ENCODE measurements at places on chromosomes 5 and 9.

- DNase-seq = peak; percentile 47
Measured at GRCh38 chr5:88673253-88674105, 209.5 kb downstream of the MEF2C start.

- no peak for DNase-seq
Measured at GRCh38 chr9:21684231-21684630, 118.2 kb upstream of the MTAP start.

DNA sequence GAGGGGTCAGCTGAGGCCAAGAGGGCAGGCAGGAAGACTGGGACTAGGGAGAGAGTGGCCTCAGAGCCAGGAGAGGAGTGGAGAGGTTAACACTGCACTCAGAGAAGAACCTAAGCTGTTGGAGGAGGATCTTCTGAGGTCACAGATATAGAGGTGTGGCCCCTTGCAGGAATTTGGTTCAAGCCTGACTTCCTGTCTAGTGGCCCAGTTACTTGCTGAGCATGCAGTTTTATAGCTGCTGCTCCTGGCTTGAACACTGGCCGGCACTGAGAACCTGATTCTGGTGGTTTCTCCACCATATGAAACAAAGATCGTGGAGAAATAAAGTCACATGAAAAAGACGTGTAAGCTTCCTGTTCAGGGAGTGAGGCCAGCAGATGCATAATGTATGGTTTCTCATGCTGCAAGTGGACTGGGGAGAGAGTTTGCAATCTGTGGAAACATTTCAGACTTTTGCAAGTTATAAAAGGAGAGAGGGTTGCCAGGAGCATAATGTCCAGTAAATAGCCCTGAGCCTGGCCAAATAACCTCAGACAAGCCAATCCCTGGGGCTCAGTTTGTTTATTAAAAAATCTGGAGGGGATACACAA lies 82.6 kb downstream of the GALNT10 start:
- DNase-seq = no peak

DNA sequence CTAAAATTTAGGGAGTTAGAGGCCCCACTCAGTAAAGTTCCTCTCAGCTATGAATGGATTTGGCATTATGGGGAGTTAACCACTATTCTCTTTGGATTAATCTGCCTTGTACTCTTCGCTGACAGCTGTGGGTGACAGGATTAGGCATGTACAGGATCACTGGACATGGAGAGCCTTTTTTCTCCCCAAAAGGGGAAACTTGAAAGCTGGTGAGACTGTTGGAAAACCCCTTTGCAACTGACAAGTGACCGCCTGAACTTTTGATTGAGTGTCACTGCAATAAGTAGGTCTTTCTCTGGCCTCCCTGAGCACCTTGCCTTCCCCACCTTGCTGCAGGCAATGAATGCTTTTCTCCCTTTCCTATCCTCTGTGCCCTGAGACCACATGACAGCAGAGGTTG lies 68.3 kb downstream of the ERP44 start:
- DNase-seq = no peak

DNA sequence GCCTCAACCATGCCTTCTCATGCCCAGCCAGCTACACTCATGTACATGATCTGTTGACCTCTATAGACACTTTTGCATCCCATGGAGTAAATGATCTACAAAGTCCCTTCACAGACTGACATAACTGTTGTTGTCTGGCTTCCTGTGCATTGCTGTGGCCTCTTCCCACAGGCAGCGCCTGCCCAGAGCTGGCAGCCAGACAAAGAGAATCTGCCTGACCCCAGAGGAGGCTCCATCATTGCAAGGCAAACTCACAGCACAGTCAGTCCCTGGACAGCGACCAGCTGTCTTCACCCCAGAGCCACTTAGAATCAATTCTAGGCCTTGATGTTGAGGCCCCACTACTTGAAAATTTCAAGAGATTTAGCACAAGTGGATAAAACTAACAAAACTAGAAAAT lies 65.5 kb downstream of the INSYN2B start:
- DNase-seq = no peak

GRCh38 chr5:371811-372555 lies 50.5 kb downstream of the AHRR start:
- no peak for DNase-seq

GRCh38 chr9:72932619-72933018 lies 20.2 kb downstream of the ALDH1A1 start:
- DNase-seq = no peak

DNA sequence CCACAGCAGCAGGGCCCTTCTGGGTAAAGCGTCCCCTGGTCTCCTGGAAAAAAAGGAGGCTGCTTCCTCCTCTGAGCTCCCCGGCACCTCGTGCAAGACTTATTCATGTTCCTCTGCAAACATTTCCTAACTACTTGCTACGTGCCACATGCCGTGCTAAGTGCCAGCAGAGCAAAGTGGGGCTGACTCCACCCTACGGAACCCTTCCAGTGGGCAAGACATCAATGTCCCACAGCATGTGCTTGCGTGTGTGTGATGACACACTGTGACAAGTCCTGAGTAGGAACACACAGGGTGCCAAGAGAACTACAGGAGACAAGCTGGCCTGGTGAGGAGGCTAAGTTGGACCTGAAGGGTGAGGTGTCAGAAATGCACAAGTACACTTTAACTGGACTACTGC lies 57.4 kb downstream of the SEMA4D start:
- no peak for DNase-seq

DNA sequence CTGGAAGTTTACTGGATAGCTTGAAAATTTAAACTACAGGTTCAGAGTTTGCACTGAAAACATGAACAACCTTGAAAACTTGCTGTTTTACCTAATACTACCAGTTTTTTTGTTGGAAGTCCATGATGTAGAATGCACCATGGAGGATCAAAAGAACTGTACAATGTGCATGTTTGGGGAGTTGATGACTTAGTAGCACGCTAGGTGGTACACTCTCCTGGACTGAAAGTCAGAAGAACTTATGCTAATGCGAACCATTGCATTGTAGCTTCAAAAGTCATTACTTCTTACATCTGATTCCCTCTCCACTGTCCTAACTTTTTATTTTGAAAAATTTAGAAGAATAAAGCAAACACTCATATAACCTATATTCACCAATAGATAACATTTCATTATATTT lies 211.0 kb downstream of the OSTF1 start:
- no peak for DNase-seq

- no peak for DNase-seq
Measured at GRCh38 chr9:132268725-132269352, 85.9 kb downstream of the SETX start.

DNA sequence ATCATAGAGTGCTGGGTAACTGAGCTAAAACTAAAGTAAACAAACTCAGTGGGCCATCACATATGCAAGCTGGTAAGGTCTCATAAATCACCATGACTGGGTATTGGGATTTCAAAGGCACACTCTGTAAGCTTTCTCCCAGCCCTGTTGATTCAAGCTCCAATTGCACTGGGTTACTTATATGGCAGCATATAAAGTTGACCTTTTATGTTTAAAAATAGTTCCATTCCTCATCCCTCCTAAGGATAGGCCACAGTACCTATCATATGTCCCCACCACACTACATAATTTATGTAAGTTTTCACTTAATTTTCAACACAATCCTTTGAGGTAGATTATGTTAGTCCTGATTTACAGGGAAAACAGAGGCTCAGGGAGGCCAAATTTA lies 438.4 kb downstream of the RAB3C start:
- no peak for DNase-seq

DNA sequence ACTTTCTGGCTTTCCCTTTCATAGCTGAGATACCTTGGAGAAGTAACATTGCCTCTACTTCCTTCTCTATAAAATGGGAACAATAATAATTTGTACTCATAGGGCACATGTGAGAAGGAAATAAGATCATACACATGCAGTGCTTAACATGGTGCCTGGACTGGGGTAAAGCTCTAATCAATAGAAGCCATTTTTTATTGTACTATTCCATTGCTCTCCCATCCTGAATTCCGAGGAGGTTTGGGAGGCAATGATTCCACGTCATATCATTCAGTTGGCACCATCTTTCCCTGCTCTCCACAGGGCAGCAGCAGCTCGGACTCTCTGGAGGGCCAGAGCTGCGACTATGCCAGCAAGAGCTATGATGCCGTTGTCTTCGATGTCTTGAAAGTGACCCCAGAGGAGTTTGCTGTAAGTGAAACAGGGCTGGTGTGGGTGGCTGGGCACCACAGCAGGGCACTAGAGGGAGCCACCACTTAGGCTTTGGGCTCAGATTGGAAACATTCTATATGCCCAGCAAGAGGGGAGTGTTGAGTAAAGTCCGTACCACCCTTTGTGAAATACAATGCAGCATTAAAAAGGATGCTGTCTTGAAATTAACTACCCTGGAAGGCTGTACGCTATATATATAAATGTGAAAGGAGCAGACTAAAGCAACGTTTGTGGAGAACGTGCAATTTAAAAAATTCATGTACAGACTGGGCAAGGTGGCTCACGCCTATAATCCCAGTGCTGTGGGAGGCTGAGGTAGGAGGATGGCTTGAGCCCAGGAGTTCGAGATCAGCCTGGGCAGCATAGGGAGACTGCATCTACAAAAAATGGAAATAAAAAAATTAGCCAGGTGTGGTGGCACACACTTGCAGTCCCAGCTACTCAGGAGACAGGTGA lies 51.2 kb downstream of the RALGPS1 start:
- DNase-seq = peak; percentile 10

DNA sequence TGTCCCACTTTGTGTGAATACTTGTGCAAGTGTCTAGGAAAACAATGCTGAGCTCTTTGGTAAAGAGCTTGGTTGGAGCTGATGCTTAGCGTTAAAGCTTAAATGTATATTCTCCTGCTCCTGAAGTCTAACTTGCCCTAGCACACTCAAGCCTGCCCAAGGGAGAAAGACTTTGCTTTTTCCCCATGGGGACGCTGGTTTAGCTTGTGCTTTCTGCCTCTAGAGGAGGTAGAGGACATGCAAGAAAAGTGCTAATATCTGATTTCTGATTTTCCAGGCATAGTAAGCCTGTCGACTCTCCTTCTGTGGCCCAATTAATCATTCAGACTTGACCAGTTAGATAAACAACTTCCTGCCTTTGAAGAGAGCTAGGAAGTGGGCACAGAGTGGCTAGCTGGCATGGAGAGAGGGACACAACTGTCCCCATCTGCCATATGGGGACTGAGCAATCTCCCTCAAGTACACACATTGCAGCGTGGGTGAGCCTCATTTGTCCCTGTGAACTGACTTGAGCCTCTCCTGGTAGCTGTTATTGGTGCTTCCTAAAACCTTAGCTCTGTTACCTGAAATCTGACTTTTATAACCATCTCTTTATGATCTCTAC lies 348.4 kb downstream of the BRINP1 start:
- no peak for DNase-seq

- DNase-seq = no peak
Measured at GRCh38 chr5:115594128-115595047, 7.9 kb downstream of the TICAM2 start.

DNA sequence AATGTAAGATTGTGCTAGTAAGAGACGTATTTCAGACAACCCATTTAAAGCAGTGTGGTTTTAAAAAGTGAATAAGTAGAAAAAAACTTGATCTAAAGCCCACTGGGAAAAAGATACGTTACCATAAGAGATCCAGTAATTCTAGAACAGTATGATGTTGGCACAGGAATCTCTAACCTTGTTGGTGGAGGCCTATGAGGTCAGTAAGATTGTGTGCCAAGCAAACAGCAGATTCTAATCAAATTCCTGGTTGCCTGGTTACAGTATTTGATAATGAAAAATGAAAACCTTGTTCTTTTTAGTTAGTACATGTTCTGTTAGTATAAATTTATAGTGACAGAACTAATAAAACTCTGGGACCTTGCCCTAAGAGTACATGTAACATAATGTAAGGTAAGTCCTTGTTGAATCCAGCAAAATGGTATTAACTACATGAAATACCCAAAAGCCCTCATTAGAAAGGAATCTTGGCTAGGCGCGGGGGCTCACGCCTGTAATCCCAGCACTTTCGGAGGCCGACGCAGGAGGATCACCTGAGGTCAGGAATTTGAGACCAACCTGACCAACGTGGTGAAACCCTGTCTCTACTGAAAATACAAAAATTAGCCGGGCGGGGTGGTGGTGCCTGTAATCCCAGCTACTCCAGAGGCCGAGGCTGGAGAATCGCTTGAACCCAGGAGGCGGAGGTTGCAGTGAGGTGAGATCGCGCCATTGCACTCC lies 33.2 kb upstream of the DMXL1 start:
- DNase-seq = no peak

GRCh38 chr9:4157584-4158499 lies 142.0 kb downstream of the GLIS3 start:
- no peak for DNase-seq

DNA sequence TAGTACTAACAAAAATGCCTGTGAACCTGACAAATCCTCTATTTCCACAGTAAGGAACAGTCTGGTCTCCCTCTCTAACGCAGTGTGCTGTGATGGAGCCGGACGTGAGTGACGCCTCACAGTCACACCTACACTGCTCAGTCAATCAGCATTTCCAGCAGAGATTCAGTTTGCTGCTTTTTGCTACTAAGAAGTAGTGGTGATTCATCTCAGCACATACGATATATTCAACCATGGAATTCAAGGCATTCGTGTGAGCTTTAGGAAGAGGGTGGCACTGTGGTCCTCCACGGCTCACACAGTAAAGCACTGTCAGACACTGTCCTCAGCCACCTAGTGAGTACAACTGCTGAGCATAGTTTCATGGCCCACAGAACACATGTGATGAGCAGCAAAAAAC lies 70.9 kb downstream of the SETX start:
- DNase-seq = no peak

DNA sequence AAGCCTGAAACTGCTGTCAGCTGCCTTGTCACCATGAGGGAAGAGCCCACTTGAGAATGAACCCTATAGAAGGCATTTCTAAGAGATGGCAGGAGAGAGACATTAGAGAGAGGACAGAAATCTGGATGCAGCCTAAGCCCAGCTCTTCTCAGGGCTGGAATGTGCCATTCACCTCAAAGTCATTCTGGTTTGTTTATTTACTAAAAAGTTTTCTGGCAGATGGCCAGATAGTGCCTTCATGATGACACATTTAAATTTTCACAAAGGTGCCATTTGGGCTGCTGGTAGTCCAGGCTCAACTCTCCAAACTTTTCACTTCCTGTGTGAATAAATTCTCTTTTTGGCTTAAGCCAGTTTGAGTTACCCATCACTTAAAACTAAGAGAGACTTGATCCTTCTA lies 144.6 kb upstream of the ZNF366 start:
- DNase-seq = no peak

GRCh38 chr9:129549684-129550083 lies 71.2 kb downstream of the C9orf50 start:
- no peak for DNase-seq

GRCh38 chr5:154211641-154212390 lies 21.3 kb downstream of the GALNT10 start:
- no peak for DNase-seq

GRCh38 chr5:68891718-68892117 lies 202.1 kb upstream of the SLC30A5 start:
- no peak for DNase-seq

DNA sequence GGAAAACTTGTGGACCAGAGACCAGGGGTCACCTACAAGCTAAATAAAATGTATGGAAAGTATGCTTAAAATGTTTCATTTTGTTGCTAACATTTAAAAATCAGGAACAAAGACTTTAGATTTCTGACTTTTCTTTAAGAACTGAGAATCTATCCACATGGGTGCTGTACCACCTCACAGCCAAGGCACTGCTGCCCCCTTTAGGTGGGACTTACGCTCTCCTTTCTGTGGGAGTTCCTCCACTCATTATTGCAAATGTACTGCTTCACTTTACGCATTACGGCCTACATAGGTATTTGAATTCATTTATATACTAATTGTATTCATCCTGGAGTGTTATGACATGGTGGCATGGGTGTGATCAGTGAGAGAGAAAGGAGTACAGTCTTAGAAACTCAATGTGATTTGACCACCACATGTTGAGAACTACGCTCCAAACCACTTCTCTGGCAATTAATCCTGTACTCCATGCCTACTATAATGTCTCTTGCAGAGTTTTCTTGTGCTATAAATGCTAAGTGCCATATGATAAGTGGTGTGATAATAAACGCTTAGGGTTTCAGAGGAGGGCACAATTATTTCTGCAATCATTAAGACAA lies 24.7 kb upstream of the CETN3 start:
- no peak for DNase-seq

Measured in DMS 273 treated with DMSO at 0.1 percent for 48 hours (cell line).